CD4-positive, alpha-beta T cell treated with Interleukin-10 for 1 hour (primary cell): ENCODE measurements at places on chromosomes 12 and 14.

DNA sequence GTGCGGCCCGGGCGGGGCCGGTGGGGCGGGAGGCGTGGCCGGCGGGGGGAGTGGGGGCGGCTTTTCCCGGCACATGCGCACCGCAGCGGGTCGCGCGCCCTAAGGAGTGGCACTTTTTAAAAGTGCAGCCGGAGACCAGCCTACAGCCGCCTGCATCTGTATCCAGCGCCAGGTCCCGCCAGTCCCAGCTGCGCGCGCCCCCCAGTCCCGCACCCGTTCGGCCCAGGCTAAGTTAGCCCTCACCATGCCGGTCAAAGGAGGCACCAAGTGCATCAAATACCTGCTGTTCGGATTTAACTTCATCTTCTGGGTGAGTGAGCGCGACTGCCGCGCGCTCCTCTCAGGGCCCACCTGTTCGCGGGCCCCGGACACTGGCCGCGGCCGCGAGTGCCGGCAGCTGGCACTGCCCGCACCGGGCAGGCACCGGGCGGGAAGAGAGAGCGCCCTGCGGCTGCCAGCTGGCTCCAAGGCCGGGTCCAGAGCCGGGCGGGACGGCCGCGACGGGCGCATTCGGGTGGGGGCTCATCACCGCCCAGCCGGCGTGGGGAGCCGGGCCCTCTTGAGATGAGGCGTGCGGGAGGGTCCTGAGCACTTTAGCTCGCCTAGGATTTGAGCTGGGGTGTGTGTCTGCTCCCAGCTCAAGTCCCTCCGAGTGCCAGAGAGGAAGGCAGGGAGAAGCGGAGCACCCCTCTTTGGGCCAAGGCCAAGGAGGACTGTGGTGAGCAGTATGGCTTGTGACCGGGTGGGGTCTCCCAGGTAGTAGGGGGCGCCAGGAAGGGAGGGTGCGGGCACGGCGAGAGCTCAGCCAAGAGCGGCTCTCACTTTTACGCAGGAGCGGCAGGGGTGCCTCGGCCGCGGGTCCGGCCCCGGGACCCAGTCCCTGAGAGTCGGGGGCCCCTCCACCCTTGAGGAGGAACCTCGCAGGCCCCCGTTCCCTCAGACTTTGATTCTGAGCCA, at the start of gene CD9:
CD9 (plus strand) TSS at position 145 of the 957 bp plus-strand sequence; CDS start at position 245, 100 bp downstream.
- DNase-seq, result peak; percentile 19

DNA sequence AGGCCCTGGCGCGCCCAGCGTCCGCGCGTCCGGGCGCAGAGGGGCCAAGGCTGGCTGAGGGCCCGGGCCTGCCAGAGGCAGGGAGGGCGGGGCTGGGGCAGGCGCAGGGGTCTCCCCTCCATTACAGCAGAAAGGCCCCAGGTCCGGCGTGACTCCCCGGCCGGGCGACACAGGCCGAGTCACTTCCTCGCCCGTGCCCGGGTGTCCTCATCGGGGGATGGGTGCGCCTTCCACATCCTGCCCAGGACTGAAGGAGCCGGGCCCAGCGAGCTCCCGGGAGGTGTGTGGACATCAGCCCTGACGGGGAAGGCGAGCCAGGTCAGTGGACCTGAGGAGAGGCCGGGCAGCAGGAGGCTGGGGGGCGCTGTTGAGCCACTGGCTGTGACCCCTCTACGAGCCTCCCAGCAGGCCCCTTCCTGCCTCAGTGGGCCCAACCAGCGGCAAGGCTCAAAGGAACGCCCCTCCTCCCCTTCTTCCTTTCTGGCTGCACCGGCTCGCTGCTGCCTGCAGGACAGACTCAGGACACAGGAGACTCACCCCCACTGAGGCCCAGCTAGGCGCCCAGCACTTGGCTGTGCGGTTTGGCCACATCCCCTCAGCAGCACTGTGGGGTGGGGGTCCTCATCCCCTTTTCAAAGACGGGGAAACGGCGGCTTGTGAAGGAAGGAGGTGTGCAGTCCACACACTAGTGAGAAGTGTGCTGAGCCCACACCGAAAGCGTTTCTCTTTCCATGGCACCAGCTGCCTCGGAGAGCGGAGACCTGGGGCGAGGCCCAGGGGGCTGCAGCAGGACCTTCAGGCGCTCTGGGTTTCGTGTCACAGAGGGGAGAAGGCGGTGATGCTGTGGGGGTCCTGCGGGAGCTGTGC, 606 bp downstream of the TNFAIP2 start:
- DNase-seq, result no peak

GRCh38 chr12:65961190-65962035, 137.1 kb downstream of the HMGA2 start:
- no peak for DNase-seq

- no peak for DNase-seq
Observed at GRCh38 chr14:89219051-89219450, 198.0 kb downstream of the FOXN3 start.

DNA sequence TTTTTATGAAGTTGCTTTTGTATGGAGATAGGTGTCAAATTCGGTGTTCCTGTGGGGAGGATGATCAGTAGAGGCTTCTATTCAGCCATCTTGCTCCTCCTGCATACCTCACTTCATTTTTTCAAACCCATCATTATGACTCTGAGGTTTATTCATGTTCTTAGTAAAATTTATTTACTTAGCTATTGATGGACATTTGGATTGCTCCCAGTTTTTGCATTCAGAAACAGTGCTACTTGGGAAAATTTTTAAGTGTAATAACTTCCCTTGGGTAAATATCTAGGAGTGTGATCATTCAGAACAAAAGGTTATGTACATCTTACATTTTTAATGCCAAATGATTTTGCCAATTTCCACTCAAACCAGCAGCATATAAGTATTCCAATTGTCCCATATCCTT, 208.3 kb downstream of the SYNE2 start:
- DNase-seq, result no peak

DNA sequence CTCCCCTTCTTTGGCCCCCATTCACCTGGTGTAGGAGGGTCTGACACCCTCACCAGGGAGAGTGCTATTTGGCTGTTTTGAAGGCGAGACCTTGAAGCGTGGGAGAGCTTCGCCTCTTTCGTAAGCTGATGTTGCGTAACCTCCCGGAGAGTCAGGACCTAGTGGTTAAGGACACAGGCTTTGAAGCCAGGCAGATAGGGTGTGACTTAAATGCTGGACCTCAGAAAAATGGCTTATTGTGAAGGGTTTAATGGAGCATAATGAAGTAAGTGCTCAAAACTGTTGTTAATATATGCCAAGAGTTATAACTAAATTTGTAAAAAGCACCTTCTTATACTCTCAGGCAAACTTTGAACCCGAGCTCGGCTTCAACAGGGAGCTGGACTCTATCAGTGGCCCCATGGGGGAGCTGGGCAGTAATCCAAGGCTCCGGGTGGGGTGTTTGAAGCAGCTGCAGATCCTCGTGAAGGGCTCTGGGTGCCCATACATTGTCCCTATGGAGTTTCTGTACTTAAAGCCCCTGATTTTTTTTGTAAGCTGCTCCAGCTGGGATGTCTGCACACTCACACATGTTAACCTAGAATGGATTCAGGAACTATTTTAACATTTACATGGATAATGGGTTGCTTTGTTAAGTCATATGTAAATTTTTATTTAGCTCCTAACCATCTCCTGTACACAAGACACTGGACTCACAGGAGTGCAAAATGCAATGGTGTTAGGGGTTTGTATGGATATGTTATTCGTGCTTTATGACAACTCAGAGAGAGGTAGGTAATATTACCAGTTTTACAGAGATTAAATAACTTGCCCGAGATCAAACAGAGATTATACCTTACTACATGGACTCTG, 26.0 kb downstream of the PPFIBP1 start:
- no peak for DNase-seq
